ENCODE measurements at places on chromosomes 1 and 21. TPM values are rescaled to one million over a fixed set of nuclear protein-coding genes. Genes with fewer than 3 reads are reported as not detected.

DNA sequence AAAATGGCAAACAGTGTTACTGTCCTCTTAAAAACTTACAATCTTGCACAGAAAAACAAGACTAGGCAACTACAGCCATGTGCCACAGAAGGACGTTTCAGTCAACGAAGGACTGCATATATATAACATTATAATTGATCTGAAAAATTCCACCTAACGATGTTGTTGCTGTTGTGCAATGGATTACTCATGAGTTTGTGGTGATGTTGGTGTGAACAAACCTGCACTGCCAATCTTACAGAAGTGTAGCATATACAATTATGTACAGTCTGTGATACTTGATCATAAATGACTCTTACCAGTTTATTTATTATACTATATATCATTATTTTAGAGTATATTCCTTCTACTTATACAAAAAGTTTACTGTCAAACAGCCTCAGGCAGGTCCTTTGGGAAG is 6.8 kb upstream of the VAMP4 start:
- no peak for DNase-seq
- H3K36me3 ChIP-seq: no peaks in the 10 kb centered on the region
- no peaks in the 10 kb centered on the region for H3K27me3 ChIP-seq
- no peak overlapping the region for H3K27ac ChIP-seq

- H3K36me3 ChIP-seq: peaks cover 5% of the 10 kb centered on the region
- H3K4me1 ChIP-seq: peaks cover 17% of the 10 kb centered on the region
- peaks cover 7% of the 10 kb centered on the region for H3K27me3 ChIP-seq
- no peak overlapping the region for H3K4me3 ChIP-seq
- no peak for DNase-seq
- no peak overlapping the region for H3K27ac ChIP-seq
These were observed 33.0 kb downstream of the CAMK1G start for GRCh38 chr1:209616366-209617046.

GRCh38 chr1:47967864-47968555 is 29.2 kb downstream of the TRABD2B start:
- H3K4me3 ChIP-seq: no peak overlapping the region
- H3K36me3 ChIP-seq: no peaks in the 10 kb centered on the region
- no peak for DNase-seq
- no peak overlapping the region for H3K27ac ChIP-seq
- H3K27me3 ChIP-seq: peaks cover 18% of the 10 kb centered on the region

Gene ZBTB8B
- 0.53 TPM for total RNA-seq

DNA sequence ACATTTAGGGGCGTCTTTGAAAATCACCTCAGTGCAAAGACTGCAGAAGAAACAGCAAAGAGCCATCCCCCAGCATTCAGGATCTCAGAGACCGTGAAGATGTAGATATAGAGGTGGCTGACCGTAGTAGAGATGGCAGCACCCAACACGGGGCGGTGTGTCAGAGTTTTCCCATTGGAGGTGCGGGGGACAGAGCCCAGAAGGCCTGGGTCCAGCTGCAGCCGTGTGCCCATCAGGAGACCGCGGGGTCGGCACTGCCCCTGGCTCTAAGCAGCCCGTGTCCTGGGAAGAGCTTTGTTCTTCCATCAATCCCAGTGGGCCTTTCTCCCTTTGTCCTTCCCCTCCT is 1.1 kb downstream of the GABRD start:
- peaks cover 57% of the 10 kb centered on the region for H3K27me3 ChIP-seq
- no peak for DNase-seq
- H3K4me3 ChIP-seq: no peak overlapping the region
- H3K36me3 ChIP-seq: peaks cover 2% of the 10 kb centered on the region

GRCh38 chr21:31034378-31034777 is 3.9 kb downstream of the KRTAP19-8 start:
- H3K27ac ChIP-seq: no peak overlapping the region
- no peaks in the 10 kb centered on the region for H3K36me3 ChIP-seq
- H3K4me1 ChIP-seq: no peaks in the 10 kb centered on the region
- no peak for DNase-seq

GRCh38 chr1:20847611-20848080 is 60.5 kb upstream of the HP1BP3 start:
- DNase-seq: no peak
- no peak overlapping the region for H3K4me3 ChIP-seq
- no peaks in the 10 kb centered on the region for H3K27me3 ChIP-seq
- peaks cover 20% of the 10 kb centered on the region for H3K4me1 ChIP-seq
- H3K36me3 ChIP-seq: peaks cover 23% of the 10 kb centered on the region

DNA sequence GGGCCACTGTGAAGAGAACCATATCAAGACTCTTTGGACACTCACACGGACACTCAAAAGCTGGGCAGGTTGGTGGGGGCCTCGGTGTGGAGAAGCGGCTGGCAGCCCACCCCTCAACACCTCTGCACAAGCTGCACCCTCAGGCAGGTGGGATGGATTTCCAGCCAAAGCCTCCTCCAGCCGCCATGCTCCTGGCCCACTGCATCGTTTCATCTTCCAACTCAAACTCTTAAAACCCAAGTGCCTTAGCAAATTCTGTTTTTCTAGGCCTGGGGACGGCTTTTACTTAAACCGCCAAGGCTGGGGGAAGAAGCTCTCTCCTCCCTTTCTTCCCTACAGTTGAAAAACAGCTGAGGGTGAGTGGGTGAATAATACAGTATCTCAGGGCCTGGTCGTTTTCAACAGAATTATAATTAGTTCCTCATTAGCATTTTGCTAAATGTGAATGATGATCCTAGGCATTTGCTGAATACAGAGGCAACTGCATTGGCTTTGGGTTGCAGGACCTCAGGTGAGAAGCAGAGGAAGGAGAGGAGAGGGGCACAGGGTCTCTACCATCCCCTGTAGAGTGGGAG is 36.3 kb upstream of the TDRD10 start:
- H3K4me3 ChIP-seq: no peak overlapping the region
- no peaks in the 10 kb centered on the region for H3K36me3 ChIP-seq
- H3K27ac ChIP-seq: no peak overlapping the region
- no peak for DNase-seq
- no peaks in the 10 kb centered on the region for H3K27me3 ChIP-seq

DNA sequence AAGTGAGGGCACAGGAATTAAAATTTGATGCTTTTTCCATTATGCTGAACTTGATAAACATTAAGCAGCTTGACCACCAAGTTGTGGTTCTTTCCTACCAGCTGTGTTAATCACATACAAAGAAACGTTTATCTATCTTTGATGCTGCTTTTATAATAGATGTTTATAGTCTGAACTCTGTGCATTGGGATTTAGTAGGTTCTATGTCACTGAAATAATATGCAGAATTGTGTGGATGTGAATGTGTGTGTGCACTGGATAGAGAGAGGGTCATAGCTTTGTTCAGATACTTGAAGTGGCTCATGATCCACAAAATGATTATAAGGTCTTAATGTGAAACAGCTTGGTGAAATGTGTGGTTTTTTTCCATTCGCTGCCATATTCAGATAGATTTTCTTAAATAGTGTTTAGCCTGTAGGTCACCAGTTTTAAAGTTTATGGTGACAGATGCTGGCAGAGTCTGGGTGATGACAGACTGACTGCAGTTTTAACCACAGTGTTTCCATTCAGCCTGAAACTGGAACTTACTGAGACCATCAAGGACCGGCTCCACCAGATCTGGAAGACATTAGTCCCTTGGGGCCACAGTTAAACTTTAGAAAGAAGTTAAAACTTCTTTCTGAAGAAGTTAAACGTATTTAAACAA is 10.2 kb downstream of the DDI2 start:
- peaks cover 24% of the 10 kb centered on the region for H3K4me1 ChIP-seq
- DNase-seq: no peak
- H3K27ac ChIP-seq: peak overlapping the region; percentile 12
- H3K36me3 ChIP-seq: peaks cover 16% of the 10 kb centered on the region
- H3K27me3 ChIP-seq: no peaks in the 10 kb centered on the region

Gene CFAP57
- 0.15 TPM for total RNA-seq

- no peaks in the 10 kb centered on the region for H3K27me3 ChIP-seq
- DNase-seq: no peak
- H3K36me3 ChIP-seq: no peaks in the 10 kb centered on the region
- H3K4me1 ChIP-seq: peaks cover 20% of the 10 kb centered on the region
- H3K27ac ChIP-seq: no peak overlapping the region
These were observed 82.4 kb downstream of the PBX1 start for GRCh38 chr1:164641353-164641730.

GRCh38 chr1:41434306-41434705 is 50.2 kb downstream of the EDN2 start:
- H3K4me3 ChIP-seq: no peak overlapping the region
- no peaks in the 10 kb centered on the region for H3K27me3 ChIP-seq
- H3K4me1 ChIP-seq: peaks cover 51% of the 10 kb centered on the region
- no peaks in the 10 kb centered on the region for H3K36me3 ChIP-seq
- H3K27ac ChIP-seq: no peak overlapping the region

DNA sequence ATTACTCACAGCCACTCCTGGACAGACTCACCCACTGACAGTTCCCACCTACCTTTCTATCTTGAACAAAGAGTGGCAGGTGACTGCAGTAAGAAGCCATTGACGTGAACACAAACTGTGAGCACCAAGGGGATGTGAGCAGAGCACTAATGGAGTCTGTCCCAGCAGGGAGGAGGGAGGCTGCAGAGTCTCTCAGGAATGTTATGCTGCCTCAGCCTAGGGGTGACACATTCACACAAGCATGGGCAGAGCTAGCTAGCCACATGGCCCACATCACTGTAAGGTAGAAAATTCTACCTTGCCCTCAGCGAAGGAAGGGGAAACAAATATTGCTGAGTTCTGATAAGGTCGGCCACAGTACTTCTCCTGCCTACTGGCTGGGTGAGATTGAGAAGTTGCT is 56.8 kb upstream of the PTGFRN start:
- no peak overlapping the region for H3K4me3 ChIP-seq
- DNase-seq: no peak
- no peaks in the 10 kb centered on the region for H3K36me3 ChIP-seq
- H3K27ac ChIP-seq: peak overlapping the region; percentile 94
- no peaks in the 10 kb centered on the region for H3K27me3 ChIP-seq

Gene PTPN7
- total RNA-seq: not detected

DNA sequence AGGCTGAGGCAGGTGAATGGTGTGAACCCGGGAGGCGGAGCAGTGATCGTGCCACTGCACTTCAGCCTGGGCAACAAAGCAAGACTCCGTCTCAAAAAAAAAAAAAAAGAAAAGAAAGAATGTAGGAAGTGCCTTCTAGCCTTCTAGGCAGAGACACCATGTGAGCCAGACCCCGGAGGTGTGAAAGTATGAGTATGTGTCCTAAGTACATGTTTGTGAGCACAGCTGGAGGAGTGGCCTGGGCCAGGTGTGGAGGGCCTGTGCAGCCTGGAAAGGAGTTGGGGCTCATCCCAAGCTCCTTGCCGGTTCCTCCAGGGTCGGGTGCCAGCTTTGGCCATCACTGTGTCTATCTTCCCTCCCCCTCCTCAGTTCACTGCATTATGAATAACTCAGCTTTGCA is 13.0 kb downstream of the SOX13 start:
- no peak overlapping the region for H3K4me3 ChIP-seq
- no peak overlapping the region for H3K27ac ChIP-seq
- DNase-seq: peak; percentile 39
- H3K27me3 ChIP-seq: no peaks in the 10 kb centered on the region
- no peaks in the 10 kb centered on the region for H3K36me3 ChIP-seq
- peaks cover 21% of the 10 kb centered on the region for H3K4me1 ChIP-seq

DNA sequence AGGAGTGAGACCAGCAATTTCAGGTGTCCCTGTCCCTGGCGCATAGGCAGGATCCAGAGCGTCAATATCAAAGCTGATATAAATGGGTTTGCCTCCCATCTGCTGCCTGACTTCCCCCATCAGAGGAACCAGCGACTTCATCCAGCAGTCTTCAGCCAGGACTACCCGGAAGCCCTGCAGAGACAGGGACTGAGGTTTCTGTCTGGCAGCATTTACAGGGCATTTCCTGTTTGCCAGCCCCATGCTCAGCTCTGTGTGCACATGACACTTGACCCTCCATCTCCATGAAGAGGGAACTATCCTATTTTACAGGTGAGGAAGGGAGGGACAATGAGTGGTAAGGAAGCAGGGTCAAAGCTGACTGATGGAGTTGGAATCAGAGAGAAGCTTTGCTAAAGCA is 7.2 kb downstream of the AGMAT start:
- H3K27me3 ChIP-seq: no peaks in the 10 kb centered on the region
- no peak overlapping the region for H3K27ac ChIP-seq
- peaks cover 30% of the 10 kb centered on the region for H3K4me1 ChIP-seq
- DNase-seq: no peak
- no peak overlapping the region for H3K4me3 ChIP-seq

- H3K27ac ChIP-seq: no peak overlapping the region
- H3K36me3 ChIP-seq: no peaks in the 10 kb centered on the region
- H3K27me3 ChIP-seq: peaks cover 25% of the 10 kb centered on the region
- DNase-seq: no peak
- H3K4me1 ChIP-seq: no peaks in the 10 kb centered on the region
- H3K4me3 ChIP-seq: no peak overlapping the region
These were observed 22.0 kb downstream of the HHIPL2 start for GRCh38 chr1:222525951-222526350.

DNA sequence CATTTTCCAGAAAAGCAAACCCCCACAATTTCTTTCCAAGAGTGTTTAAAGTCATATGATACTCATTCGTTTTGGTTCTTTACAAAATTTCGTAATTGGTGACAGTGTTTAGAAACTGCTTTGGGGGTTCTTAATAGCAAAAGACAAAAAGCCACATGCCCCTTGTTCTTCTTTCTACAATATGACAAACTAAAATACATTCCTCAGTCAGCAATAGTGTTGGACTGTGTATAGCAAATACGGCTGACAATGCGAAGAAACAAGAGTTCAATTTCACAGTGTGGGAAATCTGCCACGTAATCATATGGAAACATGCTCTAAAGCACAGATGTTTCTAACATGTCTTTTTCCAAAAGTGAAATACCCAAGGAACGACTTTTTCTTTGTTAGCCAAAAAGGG is 7.6 kb upstream of the IFNAR1 start:
- peaks cover 3% of the 10 kb centered on the region for H3K4me1 ChIP-seq
- no peak overlapping the region for H3K27ac ChIP-seq
- H3K36me3 ChIP-seq: peaks cover 3% of the 10 kb centered on the region
- H3K27me3 ChIP-seq: peaks cover 11% of the 10 kb centered on the region
- DNase-seq: no peak

Gene GMEB1
- 10.9 TPM for total RNA-seq

DNA sequence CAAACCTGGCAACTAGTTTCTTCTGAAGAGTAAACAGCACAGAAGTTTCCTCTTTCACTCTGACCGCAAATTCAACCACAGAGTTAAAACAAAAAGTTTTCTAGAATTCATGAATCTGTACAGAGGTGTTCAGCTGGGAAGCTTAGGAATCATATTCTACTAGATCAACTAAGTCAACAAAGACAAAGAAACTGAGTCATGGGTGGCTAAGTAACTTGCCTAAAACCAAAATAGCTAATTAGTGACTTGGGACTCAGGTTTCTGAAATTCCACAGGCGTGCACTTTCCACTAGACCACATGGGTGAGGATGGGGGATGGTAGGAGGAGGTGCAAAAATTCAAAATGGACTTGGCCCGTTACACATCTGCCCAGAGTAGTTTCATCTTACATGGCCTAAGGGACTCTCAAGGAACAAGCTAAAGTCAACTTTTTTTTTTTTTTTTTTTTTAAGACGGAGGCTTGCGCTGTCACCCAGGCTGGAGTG is 25.8 kb downstream of the PTPN14 start:
- H3K27ac ChIP-seq: peak overlapping the region; percentile 62
- no peaks in the 10 kb centered on the region for H3K27me3 ChIP-seq
- peaks cover 74% of the 10 kb centered on the region for H3K4me1 ChIP-seq
- peak overlapping the region; percentile 38 for H3K4me3 ChIP-seq

All from chondrocyte (in vitro differentiated cells).